ENCODE measurements at places on chromosomes 11 and 22.
A peak's percentile ranks its signal among the peaks of the same experiment; 100 is the strongest.

GRCh38 chr22:22156716-22157347 lies 87.8 kb upstream of the VPREB1 start:
- ATAC-seq: no peak

DNA sequence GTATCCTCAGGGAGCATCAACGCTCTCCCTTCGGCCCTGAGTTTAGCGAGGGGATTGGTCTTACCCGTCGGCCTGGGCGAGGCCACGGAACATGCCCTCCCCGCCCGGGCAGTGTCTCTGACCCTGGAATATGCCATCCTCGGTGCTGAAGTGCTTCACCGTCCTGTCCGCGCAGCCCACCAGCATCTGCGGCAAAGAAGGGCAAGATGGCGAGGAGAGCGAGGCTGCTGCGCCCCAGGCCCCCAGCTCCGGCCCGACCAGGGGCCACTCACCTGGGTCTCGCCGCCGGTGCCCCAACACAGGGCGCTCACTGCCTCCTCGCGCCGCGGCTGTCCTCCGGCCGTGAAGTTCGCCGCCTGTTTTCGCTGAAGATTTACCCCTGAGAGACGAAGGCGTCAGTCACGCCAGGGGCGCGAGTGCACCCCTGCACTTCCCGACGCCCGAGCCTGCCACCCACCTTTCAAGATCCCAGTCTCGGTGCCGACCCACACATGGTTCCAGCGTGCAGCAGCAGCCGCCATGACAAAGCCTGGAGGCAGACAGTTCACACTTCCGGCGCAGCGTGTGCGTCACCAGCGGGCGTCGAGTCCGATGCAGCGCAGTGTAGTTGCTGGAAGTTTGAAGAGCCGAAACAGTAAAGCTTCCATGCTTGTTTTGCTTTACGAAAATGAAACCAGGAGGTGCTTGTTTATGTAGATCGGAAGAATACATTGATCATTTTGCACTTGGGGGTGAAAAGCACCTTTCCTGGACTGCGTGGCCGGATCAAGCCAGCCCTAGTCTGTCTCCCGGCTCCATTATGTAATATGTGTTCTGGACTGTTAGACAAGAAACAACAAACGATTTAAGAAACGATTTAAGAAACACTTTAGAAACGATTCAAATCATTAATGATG lies at the start of gene WDR74:
TSS of gene WDR74 (minus strand) at position 541 of the 896 bp plus-strand sequence. CDS start at position 521, 20 bp downstream.
- peak; percentile 72 for ATAC-seq

GRCh38 chr11:72768581-72768980 lies 16.4 kb upstream of the ARAP1 start:
- ATAC-seq: no peak

DNA sequence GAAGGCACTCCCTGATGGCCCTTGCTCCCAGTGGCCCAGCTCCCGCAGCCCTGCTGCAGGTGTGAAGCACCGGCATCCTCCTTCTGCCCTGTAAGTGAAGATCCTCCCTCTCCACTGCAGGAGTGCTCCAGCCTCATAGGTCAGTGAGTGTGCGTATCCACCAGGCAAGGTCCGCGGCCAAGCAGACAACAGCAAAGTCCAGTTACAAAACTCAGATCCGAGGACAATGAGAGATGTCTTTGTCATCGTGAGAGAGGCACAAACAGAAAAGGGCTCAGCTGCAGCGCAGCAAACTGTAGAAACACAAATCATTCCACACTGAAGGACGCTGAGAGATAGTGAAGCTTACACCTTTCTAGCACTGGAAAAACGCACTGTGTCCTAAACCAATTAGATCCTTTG lies 46.1 kb downstream of the MYH9 start:
- ATAC-seq: no peak

DNA sequence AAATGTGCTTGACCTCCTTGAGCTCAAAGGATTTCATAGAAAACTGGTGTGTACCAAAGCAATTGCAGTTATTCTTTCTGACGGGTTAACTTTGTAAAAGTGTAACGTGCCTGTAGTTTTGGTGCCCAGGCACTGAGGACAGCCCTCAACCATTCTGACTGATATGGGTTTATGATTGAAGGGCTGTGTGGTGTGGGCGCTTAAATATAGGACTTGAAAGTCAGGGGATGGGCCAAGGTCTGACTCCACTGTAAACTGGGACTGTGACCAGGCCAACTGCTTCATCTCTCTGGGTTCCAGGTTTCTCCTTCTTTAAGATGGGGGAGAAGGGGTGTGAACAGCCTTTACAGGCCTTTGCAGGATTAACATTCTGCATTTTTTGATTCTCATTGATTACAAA lies 191.1 kb upstream of the ARHGAP20 start:
- ATAC-seq: no peak

All from gastroesophageal sphincter (tissue), 4 donors.